ENCODE measurements at places on chromosomes 6 and 20.

- no peaks in the 10 kb centered on the region for H3K27me3 ChIP-seq
- H3K36me3 ChIP-seq, result no peaks in the 10 kb centered on the region
- no peak for DNase-seq
- H3K4me3 ChIP-seq, result no peak overlapping the region
- H3K27ac ChIP-seq, result no peak overlapping the region
Observed at GRCh38 chr20:48595495-48596333, 232.1 kb downstream of the PREX1 start.

- H3K4me1 ChIP-seq, result no peaks in the 10 kb centered on the region
- H3K27me3 ChIP-seq, result no peaks in the 10 kb centered on the region
- no peak overlapping the region for H3K27ac ChIP-seq
- H3K36me3 ChIP-seq, result peaks cover 16% of the 10 kb centered on the region
- peak; percentile 52 for DNase-seq
Observed at GRCh38 chr20:16517946-16518783, 55.1 kb downstream of the KIF16B start.

- H3K4me3 ChIP-seq, result no peak overlapping the region
- no peak for DNase-seq
- H3K27me3 ChIP-seq, result no peaks in the 10 kb centered on the region
- H3K4me1 ChIP-seq, result no peaks in the 10 kb centered on the region
- H3K36me3 ChIP-seq, result peaks cover 55% of the 10 kb centered on the region
Observed at GRCh38 chr6:28117386-28118050, 6.9 kb upstream of the ZSCAN16 start.

- H3K27me3 ChIP-seq, result no peaks in the 10 kb centered on the region
- no peaks in the 10 kb centered on the region for H3K36me3 ChIP-seq
- H3K27ac ChIP-seq, result peak overlapping the region; percentile 38
- no peak for DNase-seq
Observed at GRCh38 chr6:156956286-156956685, 179.1 kb downstream of the ARID1B start.

GRCh38 chr6:109297406-109298110 lies 84.7 kb downstream of the CD164 start:
- H3K27me3 ChIP-seq, result no peaks in the 10 kb centered on the region
- no peaks in the 10 kb centered on the region for H3K36me3 ChIP-seq
- H3K4me3 ChIP-seq, result no peak overlapping the region
- H3K27ac ChIP-seq, result no peak overlapping the region

- H3K4me1 ChIP-seq, result peaks cover 14% of the 10 kb centered on the region
- no peaks in the 10 kb centered on the region for H3K27me3 ChIP-seq
- H3K4me3 ChIP-seq, result no peak overlapping the region
- H3K27ac ChIP-seq, result no peak overlapping the region
- DNase-seq, result no peak
Observed at GRCh38 chr6:106056060-106056745, 29.9 kb upstream of the PRDM1 start.

DNA sequence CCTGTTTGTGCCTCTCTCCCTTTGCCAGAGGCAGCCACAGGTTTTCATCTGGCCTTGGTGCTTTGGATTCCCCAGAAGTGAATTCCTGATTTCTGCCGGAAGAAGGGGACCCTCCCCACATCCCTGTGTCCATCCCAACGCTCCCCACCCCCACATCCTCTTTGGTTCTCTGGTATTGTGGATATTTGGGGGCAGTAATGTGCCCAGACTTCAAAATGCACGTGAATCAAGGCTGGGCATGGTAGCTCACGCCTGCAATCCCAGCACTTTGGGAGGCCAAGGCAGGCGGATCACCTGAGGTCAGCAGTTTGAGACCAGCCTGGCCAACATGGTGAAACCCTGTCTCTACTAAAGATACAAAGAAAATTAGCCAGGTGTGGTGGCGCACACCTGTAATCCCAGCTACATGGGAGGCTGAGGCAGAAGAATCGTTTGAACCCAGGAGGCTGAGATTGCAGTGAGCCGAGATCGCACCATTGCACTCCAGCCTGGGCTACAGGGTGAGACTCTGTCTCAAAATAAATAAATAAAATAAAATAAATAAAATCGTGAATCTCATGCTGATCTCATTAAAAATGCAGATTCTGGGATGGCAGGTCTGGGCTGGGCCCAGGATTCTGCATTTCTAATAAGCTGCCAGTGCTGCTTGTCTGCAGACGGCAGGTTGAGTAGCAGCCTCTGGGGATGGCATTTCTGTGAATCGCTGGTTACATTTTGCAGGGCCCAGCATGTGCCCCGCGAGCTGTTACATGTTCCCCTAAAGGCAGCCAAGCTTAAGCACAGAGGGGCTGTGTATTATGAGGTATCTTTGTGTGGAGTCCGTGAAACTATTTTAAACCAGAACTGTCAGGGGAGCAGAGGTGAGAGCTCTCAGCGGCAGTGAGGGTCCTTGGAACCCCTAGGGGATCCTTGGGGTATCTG lies 49.0 kb downstream of the SYNJ2 start:
- H3K4me1 ChIP-seq, result peaks cover 61% of the 10 kb centered on the region
- no peak overlapping the region for H3K4me3 ChIP-seq
- H3K27ac ChIP-seq, result peak overlapping the region; percentile 70
- DNase-seq, result no peak
- no peaks in the 10 kb centered on the region for H3K36me3 ChIP-seq

GRCh38 chr6:72639920-72640614 lies 18.2 kb downstream of the KCNQ5 start:
- no peaks in the 10 kb centered on the region for H3K27me3 ChIP-seq
- H3K36me3 ChIP-seq, result no peaks in the 10 kb centered on the region
- no peak overlapping the region for H3K4me3 ChIP-seq
- no peak for DNase-seq
- H3K27ac ChIP-seq, result no peak overlapping the region

DNA sequence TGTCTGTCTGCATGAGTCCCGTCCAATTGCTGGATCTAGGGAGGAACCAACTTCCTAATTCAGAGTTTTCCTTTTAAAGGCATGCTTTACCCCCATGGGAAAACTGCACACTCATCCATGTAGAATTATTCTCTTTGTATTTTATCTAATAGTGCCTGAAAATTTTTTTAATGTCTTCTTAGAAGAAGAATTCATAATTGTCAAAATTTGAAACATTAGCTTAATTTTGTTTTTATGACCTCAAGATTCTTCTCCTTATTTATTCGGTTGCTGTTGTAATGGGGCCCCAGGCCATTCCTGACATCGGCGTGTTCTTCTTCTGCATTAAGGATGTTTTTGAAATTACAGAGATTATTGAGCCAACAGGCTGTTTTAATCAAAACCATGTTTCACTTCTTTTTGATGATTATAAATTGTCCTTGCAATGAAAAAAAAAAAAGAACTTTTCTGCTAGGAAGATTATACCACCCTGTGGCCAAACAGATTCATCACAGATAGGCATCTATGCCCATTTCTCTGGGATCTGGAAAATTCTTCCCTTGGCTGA lies 100.3 kb downstream of the ZNF217 start:
- H3K4me1 ChIP-seq, result no peaks in the 10 kb centered on the region
- DNase-seq, result no peak
- no peak overlapping the region for H3K4me3 ChIP-seq
- H3K36me3 ChIP-seq, result no peaks in the 10 kb centered on the region
- H3K27ac ChIP-seq, result no peak overlapping the region

DNA sequence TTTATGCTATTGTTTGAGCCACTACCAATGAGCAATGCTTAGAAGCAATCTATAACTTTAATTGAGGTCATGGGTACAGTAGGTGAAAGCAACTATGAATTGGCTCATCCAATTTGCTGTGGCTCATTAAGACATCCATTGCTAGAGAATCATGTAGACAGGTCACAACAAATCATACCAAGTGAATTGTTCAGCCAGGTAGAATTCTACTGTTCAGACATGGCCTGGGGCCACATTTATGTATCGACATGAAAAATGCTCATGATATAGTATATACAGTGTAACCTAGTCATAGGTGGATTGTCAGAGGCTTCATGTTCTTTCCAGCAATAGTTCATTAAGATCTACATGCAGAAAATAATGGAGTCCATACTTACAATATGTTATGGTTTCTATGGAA lies 633.7 kb upstream of the EYS start:
- no peaks in the 10 kb centered on the region for H3K27me3 ChIP-seq
- no peak overlapping the region for H3K4me3 ChIP-seq
- H3K36me3 ChIP-seq, result no peaks in the 10 kb centered on the region

DNA sequence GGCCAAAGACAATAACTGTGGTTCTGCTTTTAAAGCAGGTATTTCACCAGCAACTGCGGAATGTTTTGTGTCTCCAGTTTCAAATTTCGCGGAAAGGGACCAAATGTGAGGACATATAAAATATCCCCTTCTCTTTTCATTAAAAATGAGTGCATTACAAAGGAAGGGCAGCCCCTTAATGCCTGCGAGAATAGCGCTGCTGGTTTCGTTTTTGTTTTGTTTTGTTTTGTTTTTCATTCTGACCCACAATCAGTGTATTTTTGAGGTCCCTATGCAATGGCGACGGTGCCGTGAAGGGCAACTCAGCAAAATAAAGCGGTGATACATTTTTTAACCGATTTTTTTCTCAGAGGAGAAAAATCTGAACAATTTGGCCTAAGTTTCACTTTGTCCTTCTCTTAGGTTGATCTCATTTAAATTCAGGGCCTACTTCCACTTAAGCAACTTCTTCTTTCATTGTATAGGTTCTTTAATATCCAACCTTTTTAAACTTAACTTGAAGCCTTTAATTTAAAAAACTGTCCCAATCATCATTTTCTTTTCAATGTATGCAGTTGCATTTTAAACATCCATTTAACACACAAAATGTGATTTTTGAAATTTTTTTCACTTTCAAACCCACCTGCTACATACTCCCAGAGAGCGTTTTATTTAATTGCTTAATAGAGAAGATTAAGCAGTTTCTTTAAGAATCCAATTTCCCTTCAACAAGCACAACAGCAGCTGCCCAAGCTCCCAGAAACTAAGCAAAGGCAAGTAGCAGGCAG lies 2.9 kb upstream of the HIVEP2 start:
- no peaks in the 10 kb centered on the region for H3K27me3 ChIP-seq
- peaks cover 14% of the 10 kb centered on the region for H3K4me1 ChIP-seq
- peak overlapping the region; percentile 92 for H3K4me3 ChIP-seq
- H3K36me3 ChIP-seq, result no peaks in the 10 kb centered on the region
- H3K27ac ChIP-seq, result peak overlapping the region; percentile 99

GRCh38 chr6:30847971-30848436 lies 36.3 kb upstream of the DDR1 start:
- no peak for DNase-seq
- no peak overlapping the region for H3K27ac ChIP-seq

GRCh38 chr6:83467620-83468036 lies 36.8 kb upstream of the ME1 start:
- H3K27ac ChIP-seq, result no peak overlapping the region
- H3K27me3 ChIP-seq, result no peaks in the 10 kb centered on the region
- peak; percentile 8 for DNase-seq
- no peak overlapping the region for H3K4me3 ChIP-seq

DNA sequence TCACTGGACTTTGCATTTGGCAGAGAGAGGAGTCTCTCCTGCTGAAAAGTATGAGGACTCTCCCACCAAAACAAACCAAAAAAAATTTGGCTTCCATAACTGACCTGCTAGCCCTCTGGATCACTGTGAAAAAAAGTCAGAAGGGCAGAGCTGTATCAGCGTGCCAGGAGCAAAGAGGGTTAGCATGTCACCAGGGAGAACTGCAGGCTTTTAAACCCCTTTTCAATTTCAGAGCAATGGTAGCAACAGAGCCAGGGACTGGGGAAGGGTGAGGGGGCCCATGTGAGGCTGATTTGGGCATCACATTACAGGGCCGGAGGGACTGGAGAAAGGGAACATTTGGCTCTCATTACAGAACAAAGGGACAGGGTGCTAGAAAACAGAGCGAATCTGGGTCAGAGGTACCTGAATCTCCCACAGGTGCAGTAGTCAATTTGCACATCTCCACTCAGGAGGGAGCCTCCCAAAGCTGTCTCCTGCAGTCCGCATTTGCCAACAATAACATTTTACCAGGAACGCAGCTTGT lies 185.7 kb upstream of the EYA4 start:
- DNase-seq, result no peak
- H3K36me3 ChIP-seq, result no peaks in the 10 kb centered on the region
- no peak overlapping the region for H3K27ac ChIP-seq
- no peaks in the 10 kb centered on the region for H3K4me1 ChIP-seq

DNA sequence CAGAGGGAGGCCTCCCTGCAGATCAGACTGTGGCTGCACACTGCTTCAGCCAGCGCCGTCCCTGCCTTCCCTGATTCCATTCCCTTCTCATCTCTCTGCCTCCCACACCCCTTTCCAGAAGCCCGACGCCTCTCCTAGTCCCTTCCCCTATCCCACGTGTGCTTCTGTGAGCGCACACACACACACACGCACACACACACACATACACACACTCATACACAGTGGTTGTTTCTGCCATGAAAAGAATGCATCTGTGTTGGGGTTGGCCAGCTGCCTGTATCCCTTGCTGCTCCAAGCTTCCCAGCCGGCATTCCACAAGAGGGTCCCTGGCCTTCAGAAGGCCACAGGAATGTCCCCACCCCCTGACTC lies 51.7 kb downstream of the MOCS1 start:
- H3K27me3 ChIP-seq, result no peaks in the 10 kb centered on the region
- H3K4me1 ChIP-seq, result peaks cover 50% of the 10 kb centered on the region
- peak overlapping the region; percentile 15 for H3K27ac ChIP-seq
- H3K36me3 ChIP-seq, result peaks cover 26% of the 10 kb centered on the region
- DNase-seq, result no peak
- no peak overlapping the region for H3K4me3 ChIP-seq

DNA sequence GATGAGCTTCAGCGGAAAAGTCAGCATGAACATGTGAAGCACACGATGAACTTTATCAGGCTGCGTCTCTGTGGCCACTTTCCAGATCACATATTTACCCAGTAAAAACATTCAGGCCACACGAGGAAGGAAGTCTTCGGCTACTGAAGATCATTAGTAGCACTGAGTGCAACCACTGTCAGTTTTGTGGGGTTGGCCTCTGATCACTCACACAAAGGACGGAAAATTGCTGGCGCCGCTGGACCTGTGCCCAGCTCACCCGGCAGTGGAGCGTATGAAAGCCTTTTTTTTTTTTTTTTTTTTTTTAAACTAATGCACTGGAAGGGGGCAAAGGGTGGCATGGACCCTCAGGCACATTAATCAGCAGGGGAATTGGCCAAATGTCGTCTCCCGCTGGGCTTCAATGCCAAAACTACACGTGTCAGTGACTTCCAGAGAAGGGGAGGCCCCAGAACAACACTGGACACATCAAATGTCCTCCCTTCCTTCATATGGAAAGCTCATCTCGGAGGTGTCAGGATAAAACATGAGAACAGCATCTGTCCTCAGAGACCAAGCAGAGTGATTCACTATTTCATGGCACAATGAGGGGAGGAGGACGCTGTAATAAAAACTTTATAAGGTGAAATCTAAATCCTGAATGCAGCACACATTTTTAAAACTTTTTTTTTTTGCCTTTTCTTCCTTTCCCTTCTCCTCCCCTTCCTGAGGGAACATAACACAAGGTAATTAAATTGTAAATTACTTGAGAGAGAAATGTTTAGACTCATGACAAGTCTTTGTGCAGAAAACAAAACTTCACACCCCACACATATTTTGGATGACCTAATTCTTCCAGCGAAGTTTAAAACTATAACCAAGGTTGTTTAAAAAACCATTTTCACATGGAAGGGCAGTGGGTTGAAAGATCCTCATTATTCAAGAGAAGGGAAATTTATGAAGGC lies 223.4 kb downstream of the FOXC1 start:
- H3K36me3 ChIP-seq, result no peaks in the 10 kb centered on the region
- peak; percentile 57 for DNase-seq
- H3K27ac ChIP-seq, result no peak overlapping the region
- no peak overlapping the region for H3K4me3 ChIP-seq
- peaks cover 23% of the 10 kb centered on the region for H3K4me1 ChIP-seq

Data from stomach (tissue), 19 donors.